T-helper 17 cell (primary cell): ENCODE measurements at places on chromosomes 7 and 10.

GRCh38 chr10:8331387-8331786 lies 276.9 kb downstream of the GATA3 start:
- peak; percentile 30 for DNase-seq

DNA sequence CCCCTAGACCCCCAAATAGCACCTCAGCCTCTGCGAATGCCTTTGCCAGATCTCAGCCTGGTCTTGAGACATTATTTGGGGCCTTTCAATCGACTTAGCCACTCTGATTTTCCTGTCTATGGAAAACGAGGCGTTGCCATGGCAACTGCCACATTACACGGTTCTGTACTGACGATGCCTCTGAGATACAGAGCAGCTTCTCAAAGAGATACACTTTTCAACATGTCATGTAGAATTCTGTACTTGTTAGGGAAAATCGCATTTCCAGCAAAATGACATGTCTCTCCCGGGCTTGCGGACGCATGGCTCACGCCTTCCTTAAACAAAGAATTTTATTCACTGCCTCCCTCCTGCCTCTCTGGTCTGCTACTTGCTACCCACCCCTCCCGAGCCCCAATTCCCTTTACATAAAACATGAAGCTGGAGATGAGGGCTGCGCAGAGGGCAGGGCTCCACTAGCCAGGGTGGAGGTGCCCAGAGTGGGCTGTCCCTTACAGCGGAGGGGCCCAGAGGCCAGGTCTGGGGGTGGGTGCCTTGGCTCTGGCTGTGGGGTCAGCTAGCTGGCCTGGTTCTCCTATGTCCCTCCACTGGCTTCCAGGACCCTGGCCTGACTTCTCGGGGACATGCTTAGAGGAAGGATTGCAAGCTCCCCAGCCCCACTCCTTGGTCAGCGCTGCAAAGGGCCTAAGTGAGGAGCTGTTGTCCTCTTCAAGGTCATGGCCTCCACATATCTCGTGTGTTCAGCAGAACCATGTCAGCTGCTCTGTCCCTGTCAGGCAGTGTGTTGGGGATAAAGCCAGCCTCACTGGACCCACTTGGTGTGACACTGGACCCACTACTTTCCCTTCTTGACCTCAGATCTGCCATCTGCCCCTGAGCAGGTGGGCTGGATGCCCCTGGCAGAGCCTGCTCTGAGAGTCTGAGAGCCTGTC lies 342.5 kb downstream of the RPS24 start:
- DNase-seq: no peak

DNA sequence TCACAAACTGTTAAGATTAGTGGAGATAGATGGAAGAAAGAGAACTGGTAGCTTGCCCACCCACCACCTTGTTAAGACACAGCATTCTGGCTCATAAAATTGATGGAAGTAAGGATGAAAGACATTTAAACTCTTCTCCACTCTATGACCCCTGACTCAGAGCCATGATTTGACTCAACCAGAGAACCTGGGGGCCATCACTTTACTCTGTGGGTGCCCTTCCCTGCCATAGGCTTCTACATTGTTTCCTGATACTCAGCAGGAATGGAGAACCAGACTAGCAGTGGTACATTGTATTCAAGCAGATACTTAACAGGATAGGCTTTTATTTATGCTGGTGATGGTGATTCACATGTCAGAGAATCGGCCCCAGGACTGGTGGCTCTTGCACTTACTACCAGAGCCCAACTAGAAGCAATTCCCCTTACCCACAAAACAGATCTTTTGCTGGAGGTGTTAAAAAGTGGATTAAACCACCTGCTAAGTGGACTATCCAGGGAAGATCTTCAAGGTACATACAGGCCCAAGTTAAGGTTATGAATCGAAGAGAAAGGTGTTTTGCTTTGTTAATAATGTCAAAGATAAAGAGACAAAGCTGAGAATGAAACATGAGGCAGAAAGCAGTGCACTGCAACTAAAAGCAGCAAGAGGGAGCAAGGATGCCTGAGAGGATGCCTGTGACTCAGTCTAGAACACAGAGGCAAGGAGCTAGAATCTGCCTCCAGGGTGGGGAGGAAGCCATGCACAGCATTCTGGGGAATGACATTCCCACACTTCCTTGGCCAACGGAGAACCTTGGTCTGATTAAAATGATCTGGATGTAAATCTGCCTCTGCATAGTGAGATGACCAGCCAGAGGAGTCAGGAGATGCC lies 36.0 kb upstream of the GLI3 start:
- DNase-seq: no peak

GRCh38 chr7:105910172-105910571 lies 33.8 kb upstream of the ATXN7L1 start:
- no peak for DNase-seq

DNA sequence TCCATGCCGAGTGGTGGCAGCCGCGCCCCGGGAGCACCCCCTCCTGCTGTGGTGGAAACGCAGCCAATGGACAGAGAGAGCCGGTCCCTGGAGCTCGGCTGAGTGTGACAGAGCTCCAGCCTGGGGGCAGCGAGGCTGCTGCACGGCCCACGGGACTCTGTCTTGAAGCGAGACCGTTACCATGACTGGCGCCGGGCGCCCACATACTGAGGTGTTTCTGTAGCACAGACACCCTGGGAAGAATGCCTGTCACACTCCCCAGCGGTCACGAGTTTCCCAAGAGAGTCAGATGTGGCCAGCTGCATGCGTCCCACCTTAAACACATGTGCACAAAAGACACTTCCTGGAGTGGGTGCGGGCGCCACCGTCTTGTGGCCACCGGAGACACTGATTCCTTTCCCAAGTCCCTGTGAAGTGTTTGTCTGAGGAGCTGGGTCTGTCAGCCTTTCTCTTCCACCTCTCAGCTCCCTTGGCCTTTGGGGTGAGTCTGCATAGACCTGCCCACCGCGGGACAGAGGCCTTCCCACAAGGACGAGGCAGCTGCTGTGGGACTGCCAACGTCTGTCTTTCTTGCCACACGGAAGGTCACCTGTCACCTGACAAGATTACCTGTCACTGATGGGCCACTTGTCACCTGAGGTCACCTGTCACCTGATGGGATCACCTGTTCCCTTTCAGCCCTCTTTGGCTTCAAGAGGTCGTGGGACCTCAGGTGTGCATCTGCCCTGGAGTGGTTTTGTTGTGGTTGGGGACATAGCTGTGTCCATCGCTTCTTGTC lies 94.6 kb downstream of the DNAJB6 start:
- DNase-seq: no peak

GRCh38 chr10:128808921-128809440 lies 658.1 kb upstream of the MGMT start:
- DNase-seq: no peak
